ENCODE measurements at places on chromosomes 16 and 17.

- DNase-seq: no peak
These were observed 37.5 kb downstream of the MPRIP start for GRCh38 chr17:17079761-17080160.

DNA sequence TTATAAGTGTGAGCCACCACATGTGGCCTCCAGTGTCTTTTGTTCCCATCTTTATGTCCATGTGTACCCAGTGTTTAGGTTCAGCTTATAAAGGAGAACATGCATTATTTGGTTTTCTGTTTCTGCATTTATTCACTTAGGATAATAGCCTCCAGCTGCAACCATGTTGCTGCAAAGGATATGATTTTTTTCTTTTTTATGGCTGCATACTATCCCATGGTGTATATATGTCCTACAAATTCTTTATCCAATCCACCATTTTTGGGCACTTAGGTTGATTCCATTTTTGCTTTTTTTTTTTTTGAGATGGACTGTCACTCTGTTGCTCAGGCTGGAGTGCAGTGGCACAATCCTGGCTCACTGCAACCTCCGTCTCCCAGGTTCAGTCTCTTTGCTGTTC lies 32.9 kb downstream of the ATAD5 start:
- DNase-seq: no peak

- DNase-seq: no peak
These were observed 38.9 kb upstream of the CMIP start for GRCh38 chr16:81405702-81406113.

GRCh38 chr16:15037003-15037402 lies 18.9 kb downstream of the NTAN1 start:
- DNase-seq: no peak

GRCh38 chr17:78492116-78492799 lies 84.9 kb downstream of the DNAH17 start:
- no peak for DNase-seq

- no peak for DNase-seq
These were observed 21.6 kb upstream of the BAHCC1 start for GRCh38 chr17:81373536-81374160.

DNA sequence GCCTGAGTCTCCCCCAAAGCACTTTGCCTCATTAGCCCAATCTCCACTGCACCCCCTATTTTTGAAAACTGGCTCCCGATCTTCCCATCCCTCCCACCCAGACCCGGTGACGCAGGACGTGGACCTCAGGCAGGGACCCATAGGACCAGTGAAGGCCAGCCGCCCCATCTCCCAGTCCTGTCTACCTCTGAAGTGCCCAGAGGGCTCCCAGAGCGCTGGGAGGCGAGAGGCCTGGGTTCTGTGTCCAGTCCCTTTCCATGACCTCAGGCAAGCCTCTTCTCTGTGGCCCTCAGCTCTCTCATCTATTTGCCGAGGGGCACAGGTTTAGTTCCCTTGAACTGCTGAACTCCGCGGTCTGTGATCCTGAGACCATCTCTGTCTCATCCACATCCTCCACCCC lies 714 bp downstream of the TNS4 start:
- no peak for DNase-seq

DNA sequence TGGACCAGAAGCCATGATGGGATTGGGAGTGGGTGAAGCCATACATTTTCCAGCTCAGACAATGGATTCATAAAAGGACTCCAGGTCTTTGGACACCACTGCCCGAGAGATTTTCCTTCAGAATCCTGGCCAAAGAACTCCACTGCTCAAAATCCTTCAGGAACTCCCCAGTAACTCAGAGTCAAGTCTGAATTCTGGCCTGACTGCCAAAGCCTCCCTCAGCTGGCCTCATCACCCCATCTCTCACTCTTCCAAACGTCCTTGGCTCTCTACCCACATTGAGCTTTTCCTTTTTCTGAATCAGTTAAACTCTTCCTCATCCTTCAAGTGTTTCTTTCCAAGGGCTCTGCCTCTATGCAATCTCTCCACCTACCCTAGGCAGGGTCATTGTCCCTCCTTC lies 1.2 kb upstream of the SEPTIN1 start:
- DNase-seq: no peak
